CD4-positive, alpha-beta T cell treated with Interleukin-12 subunit alpha and Interleukin-12 subunit beta, for 1 hour (primary cell): ENCODE measurements at places on chromosomes 6 and 20.

DNA sequence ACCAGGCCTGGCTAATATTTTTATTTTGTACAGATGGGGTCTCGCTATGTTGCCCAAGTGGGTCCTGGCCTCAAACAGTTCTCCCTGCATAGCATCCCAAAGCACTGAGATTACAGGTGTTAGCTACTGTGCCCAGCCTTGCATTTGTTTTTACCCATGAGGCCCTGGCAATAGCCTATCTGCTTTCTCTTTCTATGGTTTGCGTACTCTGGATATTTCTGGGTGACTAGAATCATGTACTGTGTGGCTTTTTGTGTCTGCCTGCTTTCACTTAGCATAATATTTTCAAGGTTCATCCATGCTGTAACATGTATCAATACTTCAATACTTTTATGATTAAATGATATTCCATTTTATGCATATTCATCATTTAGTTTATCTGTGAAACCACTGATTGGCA lies 451.7 kb downstream of the GRIK2 start:
- DNase-seq, result no peak

DNA sequence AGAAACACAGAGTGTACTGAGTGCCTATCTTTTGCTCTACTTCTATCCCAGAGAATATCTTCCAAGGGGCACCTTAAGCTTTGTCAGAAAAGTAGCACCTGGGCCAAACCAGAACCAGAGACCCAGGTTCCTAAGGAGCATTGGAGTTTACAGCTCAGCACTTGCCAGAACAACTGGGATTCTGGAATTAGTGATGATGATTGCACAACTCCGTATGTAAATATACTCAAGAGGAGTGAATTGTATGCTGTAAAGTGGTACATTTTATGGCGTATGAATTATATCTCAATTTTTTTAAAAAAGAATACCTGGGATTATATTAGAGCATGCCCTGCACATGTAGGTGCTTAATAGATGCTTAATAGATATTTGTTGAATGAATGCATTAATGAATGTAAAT lies 36.2 kb upstream of the EPB41L1 start:
- no peak for DNase-seq

DNA sequence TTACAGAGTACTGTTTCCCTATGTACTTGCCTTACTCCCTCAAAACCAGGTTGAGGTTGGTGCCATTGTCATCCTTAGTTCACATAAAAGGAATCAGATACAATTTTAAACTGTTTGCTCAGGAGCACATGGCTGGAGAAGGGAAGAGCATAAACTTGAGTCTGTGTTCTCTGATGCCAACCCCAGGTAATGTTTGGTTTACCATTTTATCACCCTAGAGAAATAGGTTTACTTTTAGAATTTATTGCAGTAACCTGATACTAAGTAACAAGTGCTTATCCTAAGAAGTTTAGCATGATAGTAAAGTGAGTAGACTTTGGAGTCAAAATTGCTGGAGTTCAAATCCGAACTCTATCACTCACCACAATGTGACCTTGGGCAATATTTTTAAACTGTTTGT lies 86.3 kb downstream of the RFPL4B start:
- no peak for DNase-seq

GRCh38 chr6:98838975-98839374 lies 4.6 kb downstream of the POU3F2 start:
- DNase-seq, result no peak

DNA sequence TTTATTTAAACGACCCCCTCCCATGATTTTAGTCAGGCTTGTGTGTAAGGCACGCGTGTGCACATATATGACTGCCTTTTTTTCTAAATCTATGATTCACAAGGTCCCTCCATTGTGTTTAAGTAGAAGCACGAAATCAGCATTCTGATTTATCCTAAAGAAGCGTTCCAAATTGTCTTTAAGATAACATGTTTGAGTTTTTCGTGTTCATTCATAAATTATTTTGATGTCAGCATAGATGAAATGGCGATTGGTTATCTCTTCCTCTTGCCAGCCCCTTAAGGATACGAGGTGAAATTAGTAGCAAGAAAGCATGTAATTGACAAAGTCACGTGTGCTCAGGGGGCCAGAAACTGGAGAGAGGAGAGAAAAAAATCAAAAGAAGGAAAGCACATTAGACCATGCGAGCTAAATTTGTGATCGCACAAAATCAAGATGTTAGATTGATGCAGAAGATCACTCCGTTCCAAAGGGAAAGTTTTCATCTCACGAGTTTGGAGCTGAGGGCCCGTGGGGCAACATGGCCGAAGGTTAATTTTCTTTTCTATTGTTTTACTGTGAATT lies at the start of gene LIN28B:
LIN28B (plus strand) TSS at position 377 of the 564 bp plus-strand sequence; CDS start at position 521, 144 bp downstream.
- no peak for DNase-seq

DNA sequence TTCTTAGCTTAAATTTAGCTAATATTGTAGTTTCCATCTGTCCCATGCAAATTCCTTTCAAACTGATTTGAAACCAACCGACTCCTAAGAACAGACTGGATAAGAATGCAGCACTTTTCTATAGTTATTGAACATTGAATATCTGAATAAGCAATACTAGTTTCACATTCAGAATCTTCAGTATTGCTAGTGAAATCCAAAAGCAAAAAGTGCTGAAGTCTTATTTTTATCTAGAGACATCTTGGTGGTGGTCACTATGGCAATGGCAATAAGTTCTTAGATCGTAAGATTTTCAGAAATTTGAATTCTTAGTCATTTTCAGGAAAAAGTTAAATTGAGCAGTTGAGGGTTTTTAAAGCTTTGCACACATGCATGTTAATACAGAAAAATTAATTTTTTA lies 2.7 kb downstream of the TFB1M start:
- no peak for DNase-seq

DNA sequence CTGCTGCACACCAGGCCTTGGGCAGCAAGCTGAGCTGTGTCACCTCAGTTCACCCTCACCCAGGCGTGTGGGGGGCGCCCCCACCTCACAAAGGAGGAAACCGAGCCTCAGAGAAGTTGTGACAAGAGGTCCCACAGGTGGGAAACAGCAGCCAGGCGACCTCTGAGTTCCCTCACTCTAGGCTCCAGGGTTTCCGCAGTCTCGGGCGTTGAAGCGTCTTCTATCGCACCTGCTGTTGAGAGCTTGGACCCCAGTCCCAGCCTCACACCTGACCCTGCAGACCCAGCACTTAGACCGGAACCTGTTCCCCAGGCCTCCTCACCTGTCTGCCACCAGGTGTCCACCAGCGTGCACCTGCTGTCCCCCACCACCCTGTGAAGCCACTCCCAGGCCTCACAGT lies 22.3 kb upstream of the APMAP start:
- DNase-seq, result no peak
